ENCODE measurements at places on chromosomes 2 and 18.

- DNase-seq: no peak
Observed at GRCh38 chr2:101803945-101804696, 106.6 kb downstream of the MAP4K4 start.

- no peak for DNase-seq
Observed at GRCh38 chr2:152587187-152587947, 129.9 kb downstream of the PRPF40A start.

GRCh38 chr18:43751203-43751602 lies 473.9 kb upstream of the SYT4 start:
- DNase-seq: no peak

- no peak for DNase-seq
Observed at GRCh38 chr18:13244135-13244534, 25.6 kb downstream of the LDLRAD4 start.
